NCI-H460 (cell line): ENCODE measurements at places on chromosomes 1 and 21.

DNA sequence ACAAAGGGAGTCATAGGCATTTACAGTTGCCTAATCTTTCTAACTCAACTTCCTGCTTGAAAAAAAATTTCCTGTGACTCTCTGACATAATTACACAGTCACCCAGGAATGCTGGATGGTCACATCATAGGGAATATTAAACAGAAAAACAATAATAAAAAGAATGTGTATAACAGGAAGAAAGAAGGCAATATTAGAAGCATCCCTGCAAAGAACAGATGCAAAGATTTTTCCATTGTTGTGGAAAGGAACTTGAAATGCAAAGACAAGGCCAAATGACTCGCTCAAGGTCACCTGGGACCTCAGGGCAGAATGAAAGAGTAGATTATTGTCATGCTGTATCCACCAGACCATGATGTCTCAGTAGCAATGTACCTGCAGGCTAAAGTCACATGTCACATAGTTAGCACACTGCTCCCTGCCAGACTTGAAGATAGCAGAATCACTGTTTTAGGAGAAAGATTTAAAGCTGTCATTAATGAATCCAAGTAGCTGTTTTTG lies 184.3 kb downstream of the CYYR1 start:
- DNase-seq: no peak

DNA sequence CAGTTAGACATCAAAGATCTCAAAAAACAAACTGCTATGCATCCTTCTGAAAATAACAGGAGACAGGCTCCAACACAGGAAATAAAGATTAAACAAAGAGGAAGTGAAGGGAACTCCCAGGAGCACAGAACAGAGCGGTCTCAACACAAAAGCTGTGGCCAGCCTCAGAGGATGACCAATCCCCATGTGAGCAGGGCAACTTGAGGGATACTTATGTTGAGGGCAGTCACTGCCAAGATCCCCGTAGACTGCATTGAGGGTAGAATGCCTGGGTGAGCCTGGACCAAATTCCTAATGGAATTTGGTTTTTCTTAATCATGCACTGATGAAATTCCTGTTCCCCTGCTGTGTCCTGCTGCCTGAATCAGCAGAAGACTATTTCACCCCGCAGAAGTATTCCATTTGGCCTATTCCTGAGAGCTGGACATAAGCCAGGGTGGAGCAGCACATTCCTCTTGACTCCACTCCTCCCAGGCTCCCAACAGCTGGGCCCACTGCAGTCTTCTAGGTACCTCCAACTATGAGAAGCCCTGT lies 49.0 kb downstream of the JAK1 start:
- DNase-seq: peak; percentile 72

GRCh38 chr1:156591432-156592157 lies at the start of gene NAXE:
NAXE (plus strand) TSS chr1:156591776; CDS start chr1:156591805, 29 bp downstream.
- DNase-seq: peak; percentile 71

- no peak for DNase-seq
Observed at GRCh38 chr1:164337394-164337793, 221.6 kb upstream of the PBX1 start.

- DNase-seq: no peak
Observed at GRCh38 chr1:19739628-19740027, 60.1 kb downstream of the TMCO4 start.

DNA sequence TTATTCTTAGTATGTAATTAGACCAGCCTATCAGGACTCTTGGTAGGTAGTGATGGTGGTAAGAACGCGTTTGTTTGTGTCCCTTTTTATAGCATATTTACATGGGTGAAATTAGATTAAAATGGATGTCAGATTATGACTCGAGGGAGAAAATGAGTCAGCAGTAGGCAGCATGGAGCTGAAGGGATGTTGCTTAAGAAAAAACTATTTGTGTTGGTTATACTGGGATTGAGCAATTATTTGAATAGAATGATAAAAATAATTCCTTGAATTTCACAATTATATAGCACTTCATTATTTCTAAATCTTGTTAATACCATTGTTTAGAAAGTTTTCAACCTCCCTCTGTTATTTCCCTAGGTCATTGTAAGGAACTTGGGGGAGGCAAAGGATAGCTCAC lies 348.8 kb downstream of the RYR2 start:
- no peak for DNase-seq

- DNase-seq: no peak
Observed at GRCh38 chr1:24154215-24154614, 11.3 kb upstream of the IL22RA1 start.

DNA sequence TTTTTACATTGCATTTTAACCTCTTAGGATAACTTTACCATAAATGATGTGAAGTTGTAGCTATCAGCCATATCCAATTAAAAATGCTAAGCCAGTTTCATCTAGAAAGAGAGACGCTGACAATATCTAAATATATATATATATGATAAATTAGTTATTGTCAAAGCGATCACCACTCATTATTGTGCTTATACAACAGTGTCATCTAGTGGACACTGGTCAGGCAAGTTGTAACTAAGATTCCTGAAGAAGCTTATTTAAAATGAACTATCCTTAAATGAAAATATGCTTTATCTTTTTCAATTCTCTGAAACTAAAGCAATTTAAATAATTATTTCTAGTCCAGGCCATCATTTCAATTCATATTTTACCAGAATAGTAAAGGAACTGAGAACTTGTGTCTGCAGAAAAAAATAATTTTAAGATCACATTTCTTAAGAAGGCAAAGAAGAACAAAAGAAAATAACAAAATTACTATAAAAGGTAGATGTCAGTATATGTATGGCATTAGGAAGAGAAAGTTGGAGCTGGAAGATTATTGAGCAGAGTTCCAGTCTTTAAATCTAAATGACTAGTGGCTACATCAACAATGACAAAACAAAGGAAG lies 193.3 kb upstream of the SNX7 start:
- DNase-seq: peak; percentile 44

DNA sequence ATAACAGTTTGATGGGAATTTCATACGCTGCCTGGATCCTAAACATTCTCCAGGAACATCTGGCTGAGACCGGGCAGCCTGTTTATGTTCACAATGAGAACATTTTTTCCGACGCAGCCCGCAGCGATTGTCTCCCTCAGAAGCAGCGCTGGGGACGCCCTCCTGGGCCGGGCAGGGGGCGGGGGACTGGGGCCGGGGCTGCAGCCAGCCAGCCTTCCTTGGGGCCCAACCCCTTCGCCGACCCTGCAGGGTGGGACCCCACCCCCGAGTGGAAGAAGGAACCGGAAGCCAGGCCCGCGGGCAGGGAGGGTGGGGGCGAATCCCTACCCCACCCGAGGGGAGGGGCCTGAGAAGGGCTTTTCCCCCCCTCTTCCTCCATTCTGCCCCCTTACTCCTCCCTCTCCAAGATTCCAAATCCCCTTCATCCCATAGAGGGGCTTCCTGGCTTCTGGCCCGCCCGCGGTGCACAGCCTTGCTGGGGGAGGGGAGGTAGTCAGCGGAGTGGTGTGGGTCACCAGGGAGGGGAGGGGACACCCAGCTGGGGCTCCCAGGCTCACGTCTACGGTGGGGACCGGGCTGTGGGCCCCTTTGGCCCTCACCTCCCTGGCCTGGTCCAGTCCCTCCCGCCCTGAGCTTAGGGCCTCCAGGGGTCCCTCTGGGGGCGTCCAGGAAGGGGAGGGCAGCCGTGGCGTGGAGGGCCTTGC lies 60.6 kb downstream of the WNT9A start:
- DNase-seq: no peak

- DNase-seq: no peak
Observed at GRCh38 chr1:77831976-77832711, 52.7 kb downstream of the MIGA1 start.

DNA sequence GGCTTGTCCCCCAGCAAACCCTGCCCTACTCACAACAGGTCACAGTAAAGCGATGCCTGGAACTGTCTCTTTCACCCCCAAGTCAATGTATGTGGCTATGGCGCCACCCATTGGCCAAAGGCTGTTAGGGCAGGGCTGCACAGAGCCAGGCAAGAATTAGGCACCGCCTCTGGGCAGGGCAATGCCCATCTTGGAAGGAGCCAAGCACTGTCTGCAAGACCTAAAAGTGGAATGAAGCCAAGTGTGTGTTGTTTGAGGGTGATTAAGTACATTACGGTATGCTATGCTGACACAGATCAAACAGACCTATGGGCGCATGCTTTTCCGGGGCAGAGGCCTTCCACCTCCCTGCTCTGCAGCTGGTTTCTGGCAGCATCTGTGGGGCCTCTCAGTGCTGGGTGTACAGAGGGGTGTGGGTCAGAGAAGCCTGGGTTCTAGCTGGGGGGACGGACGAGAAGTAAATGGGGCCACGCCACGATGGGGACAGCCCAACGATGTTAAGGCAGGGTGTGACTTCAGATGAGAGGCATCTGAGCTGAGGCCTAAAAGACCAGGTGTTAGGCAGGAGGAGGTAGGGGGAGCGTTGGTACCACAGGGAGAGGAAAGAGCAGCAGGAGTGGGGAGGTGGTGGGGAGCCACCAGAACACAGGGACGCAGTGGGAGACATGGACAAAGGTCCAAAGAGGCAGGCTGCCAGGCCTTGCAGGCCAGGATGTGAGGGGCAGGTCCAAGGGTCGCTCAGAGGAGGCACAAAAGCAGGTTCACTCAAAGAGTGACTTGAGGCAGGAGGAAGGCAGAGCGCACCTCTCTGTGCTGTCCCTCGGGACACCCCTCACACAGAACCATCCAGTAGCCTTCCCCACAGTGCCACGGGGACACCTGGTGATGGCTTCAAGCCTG lies 49.8 kb downstream of the ACOT7 start:
- peak; percentile 66 for DNase-seq

DNA sequence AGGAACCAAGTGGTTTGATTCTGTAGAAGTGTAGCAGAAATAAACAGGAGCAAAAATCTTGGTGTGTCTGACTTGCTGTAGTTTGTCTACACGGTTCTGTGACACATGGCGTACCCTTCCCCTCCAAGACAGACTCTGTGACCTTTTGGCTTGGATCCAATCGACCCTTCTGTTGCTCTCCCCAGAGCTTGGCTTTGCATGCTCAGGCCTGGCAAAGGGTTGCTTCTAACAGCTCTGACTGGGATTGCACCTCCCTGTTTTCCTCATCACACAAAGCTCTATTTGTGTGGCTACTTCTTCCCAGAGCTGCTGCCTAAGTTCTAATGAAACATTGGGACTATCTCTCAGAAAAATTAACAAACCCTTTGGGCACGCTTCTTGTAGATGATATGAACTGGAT lies 24.0 kb downstream of the NGF start:
- DNase-seq: no peak

DNA sequence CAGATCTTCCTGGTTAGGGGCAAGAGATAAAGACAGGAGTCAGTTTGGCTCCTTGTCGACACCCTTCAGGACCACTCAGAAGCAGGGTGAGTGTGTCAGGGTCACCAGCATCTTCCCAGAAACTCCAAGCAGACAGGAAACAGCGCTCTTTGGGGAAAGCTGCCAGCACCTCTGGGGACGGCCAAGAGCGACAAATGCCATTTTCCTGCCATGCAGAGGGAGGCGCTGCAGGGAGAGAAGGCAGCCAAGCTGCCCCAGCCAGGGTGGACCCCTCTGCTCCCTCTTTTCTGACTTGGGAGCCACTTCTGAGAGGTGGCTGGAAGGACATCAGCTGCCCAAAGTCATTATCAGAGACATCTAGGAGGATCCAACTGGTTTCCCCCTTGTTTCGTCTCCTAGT lies 29.0 kb downstream of the SIM2 start:
- no peak for DNase-seq

GRCh38 chr1:182120411-182121258 lies 59.1 kb upstream of the ZNF648 start:
- DNase-seq: no peak
